Upper lobe of right lung (tissue), 1 donor: ENCODE measurements at places on chromosomes 5 and 9. TPM values are rescaled to one million over a fixed set of nuclear protein-coding genes. Genes with fewer than 3 reads are reported as not detected.

DNA sequence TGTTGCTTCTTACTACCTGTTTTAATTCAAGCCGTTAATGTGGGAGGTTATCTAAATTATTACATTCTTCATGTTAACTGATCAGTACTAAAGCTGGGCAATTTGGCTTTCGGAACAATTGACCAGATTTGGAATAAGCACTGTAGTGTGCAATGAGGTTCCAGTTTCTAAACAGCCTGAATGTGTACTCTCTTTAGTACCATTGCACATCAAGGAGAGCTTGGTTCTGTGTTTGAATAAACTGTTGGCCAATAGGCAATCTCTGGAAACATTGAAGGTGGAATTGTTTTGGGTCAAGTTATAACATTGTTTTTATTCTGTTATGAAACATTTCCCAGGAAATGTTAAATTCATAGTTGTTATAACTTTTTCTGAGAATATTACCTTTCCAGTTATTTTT lies 105.2 kb downstream of the PBX3 start:
- H3K36me3 ChIP-seq = no peaks in the 10 kb centered on the region
- no peak overlapping the region for H3K27ac ChIP-seq
- no peak for DNase-seq
- H3K4me1 ChIP-seq = peaks cover 6% of the 10 kb centered on the region
- H3K4me3 ChIP-seq = no peak overlapping the region

DNA sequence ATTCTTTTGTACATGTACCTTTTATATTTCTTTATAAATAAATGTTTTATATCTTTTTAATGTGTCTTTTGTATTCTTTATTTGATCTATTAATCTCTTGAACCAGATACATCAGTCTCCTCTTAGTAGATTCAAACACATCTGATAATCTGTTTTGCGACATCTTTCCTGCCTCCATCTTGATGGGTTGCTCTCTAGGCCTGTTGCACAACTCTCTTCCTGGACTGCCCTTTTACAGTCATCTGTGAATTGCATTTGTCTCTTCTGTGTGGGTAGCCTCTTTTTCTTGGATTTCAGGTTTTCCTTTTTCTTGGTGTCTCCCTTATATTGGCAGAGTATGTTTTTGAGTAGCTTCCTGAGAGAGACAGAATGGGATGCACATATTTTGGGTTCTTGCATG lies 6.2 kb downstream of the ZFYVE16 start:
- no peaks in the 10 kb centered on the region for H3K27me3 ChIP-seq
- H3K27ac ChIP-seq = no peak overlapping the region
- peaks cover 12% of the 10 kb centered on the region for H3K4me1 ChIP-seq
- no peak for DNase-seq

Gene CTXN3
- not detected for total RNA-seq

Gene DUSP1
- total RNA-seq = 382 TPM

Gene OR2V2
- total RNA-seq = not detected

Gene C9
- not detected for total RNA-seq
